Spinal cord (tissue), 10 donors: ENCODE measurements at places on chromosomes 16 and 17. TPM values are rescaled to one million over a fixed set of nuclear protein-coding genes. Genes with fewer than 3 reads are reported as not detected.

- no peak overlapping the region for H3K27ac ChIP-seq
- H3K36me3 ChIP-seq = peaks cover 18% of the 10 kb centered on the region
- no peaks in the 10 kb centered on the region for H3K27me3 ChIP-seq
These were observed 26.9 kb downstream of the PTRH2 start for GRCh38 chr17:59680314-59680713.

Gene CCL16
- 0.20 TPM for total RNA-seq

GRCh38 chr17:67386965-67387551 lies 10.0 kb downstream of the PITPNC1 start:
- DNase-seq = no peak
- H3K4me3 ChIP-seq = no peak overlapping the region
- no peak overlapping the region for H3K27ac ChIP-seq
- peaks cover 9% of the 10 kb centered on the region for H3K36me3 ChIP-seq
- H3K4me1 ChIP-seq = peaks cover 28% of the 10 kb centered on the region

GRCh38 chr17:53191878-53192277 lies 630.8 kb upstream of the KIF2B start:
- no peak overlapping the region for H3K27ac ChIP-seq
- H3K27me3 ChIP-seq = no peaks in the 10 kb centered on the region
- DNase-seq = no peak
- no peaks in the 10 kb centered on the region for H3K4me1 ChIP-seq

- no peaks in the 10 kb centered on the region for H3K27me3 ChIP-seq
- H3K4me3 ChIP-seq = no peak overlapping the region
- H3K36me3 ChIP-seq = no peaks in the 10 kb centered on the region
- DNase-seq = no peak
- H3K27ac ChIP-seq = no peak overlapping the region
- H3K4me1 ChIP-seq = no peaks in the 10 kb centered on the region
These were observed 60.6 kb downstream of the C16orf82 start for GRCh38 chr16:27127308-27127707.

Gene GP2
- total RNA-seq = not detected

DNA sequence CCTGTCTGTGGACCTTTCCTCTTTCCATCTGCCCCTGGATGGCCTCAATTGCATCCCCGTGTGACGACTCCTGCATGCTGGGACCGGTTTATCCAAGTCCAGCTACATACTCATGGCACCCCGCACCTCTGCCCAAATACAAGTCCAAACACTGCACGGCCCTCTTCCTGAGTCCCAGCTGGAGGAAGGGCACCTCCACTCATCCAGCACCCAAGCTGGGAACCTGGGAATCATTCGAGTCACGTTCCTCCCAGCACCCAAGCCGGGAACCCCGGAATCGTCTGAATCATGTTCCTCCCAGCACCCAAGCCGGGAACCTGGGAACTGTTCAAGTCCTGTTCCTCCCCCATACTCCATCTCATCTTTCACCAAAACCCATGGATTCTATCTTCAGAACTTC lies 10.2 kb downstream of the TRARG1 start:
- DNase-seq = no peak
- H3K27ac ChIP-seq = no peak overlapping the region
- no peaks in the 10 kb centered on the region for H3K27me3 ChIP-seq
- no peaks in the 10 kb centered on the region for H3K4me1 ChIP-seq
- no peaks in the 10 kb centered on the region for H3K36me3 ChIP-seq

Gene FN3K
- total RNA-seq = 25.8 TPM

- peaks cover 30% of the 10 kb centered on the region for H3K36me3 ChIP-seq
- no peak for DNase-seq
- H3K4me1 ChIP-seq = peaks cover 11% of the 10 kb centered on the region
- H3K27ac ChIP-seq = no peak overlapping the region
These were observed 78.9 kb downstream of the ABCC6 start for GRCh38 chr16:16144416-16144815.

- no peak overlapping the region for H3K4me3 ChIP-seq
- H3K27me3 ChIP-seq = peaks cover 4% of the 10 kb centered on the region
- no peak for DNase-seq
- no peak overlapping the region for H3K27ac ChIP-seq
- peaks cover 24% of the 10 kb centered on the region for H3K4me1 ChIP-seq
- no peaks in the 10 kb centered on the region for H3K36me3 ChIP-seq
These were observed 30.6 kb downstream of the ZFHX3 start for GRCh38 chr16:73017321-73017720.

- no peaks in the 10 kb centered on the region for H3K27me3 ChIP-seq
- H3K36me3 ChIP-seq = peaks cover 3% of the 10 kb centered on the region
- no peak overlapping the region for H3K4me3 ChIP-seq
- no peak for DNase-seq
- H3K4me1 ChIP-seq = peaks cover 15% of the 10 kb centered on the region
- no peak overlapping the region for H3K27ac ChIP-seq
These were observed 80.0 kb downstream of the NTN1 start for GRCh38 chr17:9101356-9101755.

- no peaks in the 10 kb centered on the region for H3K27me3 ChIP-seq
- peaks cover 27% of the 10 kb centered on the region for H3K4me1 ChIP-seq
- H3K4me3 ChIP-seq = no peak overlapping the region
These were observed 1.3 kb downstream of the IL34 start for GRCh38 chr16:70647441-70648359.
